Thoracic aorta (tissue), 2 donors: ENCODE measurements at places on chromosomes 1 and 21.

DNA sequence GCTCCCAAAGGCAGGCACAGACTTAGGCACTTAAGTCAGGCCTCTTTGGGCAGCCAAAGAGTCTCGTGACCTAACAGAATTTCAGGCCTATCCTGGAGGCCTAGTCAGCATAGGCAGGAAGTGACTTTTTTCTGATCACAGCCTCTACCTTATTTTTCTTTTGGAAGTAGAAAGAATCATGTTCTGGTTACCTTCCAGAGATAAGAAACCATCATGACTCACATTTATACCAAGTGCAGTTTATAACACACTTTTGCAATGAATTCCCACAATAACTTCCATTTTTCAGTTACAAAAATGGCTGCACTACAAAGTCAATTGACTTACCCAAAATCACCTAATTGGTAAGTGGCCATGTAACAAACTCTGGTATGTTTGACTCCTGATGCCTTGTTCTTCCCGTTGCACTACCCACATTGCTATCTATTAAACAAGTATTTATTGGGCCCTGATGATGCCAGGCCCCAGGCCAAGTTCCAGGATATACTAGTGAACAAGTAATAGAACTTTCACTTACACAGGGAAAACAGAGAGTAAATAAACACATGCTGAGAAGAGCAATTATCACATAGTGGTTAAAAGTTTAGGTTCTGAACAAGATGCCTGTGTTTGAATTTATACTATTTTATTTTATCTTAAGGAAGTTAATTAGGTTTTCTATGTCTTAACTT, 74.3 kb downstream of the SH3GLB1 start:
- DNase-seq, result no peak

GRCh38 chr1:92826792-92827191, 5.0 kb upstream of the RPL5 start:
- DNase-seq, result no peak

DNA sequence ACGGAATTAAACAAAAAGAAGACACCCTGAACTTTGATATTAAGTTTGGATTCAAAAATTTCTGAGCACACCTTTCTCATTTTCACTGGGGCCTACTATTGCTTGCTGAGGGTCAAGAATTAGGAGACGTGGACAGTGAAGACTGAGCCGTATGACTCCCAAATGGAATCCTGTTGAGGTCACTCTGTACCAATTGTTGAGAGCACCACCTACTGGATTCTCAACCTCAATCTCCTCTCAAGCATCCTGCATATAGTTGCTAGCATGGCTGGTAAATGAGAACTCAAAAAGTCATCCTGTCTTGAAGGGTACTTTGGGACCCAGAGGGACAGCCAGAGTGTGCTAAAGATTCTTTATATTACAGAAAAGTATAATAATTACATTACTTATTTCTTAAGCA, 20.2 kb upstream of the MTR start:
- no peak for DNase-seq

DNA sequence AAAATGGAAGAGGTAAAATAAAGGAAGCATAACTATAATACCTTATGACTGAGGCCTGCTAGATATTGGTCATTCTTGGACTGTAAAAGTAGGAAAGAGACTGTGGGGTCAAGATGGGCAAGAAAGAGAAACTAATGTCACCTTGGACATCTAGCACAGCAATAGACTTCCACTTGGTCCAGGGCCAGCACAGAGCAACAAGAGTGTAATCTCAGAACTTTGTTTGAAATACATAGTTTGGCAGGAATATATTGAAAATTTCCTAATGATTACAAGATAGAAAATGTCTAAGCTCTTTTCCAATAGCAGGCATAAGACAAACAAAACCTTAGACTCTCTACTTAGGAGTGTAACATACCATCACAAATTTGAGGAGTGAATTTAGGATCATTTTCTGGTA, 4.6 kb downstream of the LRRC8C start:
- no peak for DNase-seq

DNA sequence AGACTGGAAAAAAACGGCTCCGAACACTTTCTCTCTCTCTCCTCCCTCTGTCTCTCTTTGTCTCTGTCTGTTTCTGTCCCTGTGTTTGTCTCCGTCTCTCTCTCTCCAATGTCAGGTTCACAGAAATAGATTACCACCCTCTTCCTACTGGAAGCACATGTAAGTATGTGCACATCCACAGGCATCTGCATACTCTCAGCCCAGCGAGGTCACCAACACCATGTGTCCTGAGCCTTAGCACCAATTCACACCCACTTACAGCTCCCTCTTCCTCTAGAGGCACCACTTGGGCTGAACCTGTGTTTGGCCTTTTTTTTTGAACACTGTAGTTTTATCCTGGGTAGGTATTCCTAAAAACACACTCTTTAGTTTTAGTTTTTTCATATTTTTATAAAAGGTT, 130.5 kb downstream of the ETS2 start:
- DNase-seq, result no peak

DNA sequence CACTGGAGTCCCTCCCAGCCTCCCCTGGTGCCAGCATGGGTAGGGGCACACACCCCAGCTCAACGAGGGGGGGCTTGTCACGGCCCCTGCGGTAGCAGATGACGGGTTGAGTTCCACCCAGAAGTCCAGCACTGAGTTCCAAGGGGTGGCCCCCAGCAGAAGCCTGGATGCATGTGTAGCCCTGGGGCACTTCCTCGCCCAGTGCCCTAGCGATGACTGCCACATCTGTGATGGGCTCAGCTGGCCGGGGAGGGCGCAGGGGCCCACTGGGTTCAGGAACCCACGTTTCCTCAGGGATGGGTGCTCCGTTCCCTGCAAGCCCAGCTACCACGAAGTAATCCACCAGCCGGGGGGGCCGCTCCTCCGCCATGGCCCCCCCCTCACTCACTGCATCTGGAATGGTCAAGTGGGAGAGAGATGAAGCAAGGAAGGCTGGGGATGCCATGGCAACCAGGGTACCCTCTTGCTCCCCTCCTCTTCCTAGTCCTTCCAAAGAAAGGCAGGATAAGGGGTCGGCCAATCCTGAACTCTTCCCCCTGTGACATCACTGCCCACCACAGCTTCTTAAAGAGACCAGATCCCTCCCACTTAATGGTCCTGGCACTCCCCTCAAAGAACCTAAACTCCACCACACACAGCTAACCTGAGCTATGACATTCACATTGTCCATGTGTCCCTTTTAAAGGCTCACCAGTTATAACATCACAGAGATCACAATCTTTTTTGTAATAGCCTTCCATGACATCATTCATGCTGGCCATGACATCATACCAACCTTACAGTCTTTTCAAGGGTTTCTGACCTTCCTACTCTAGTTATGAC, 2.3 kb downstream of the DENND4B start:
- DNase-seq, result no peak

DNA sequence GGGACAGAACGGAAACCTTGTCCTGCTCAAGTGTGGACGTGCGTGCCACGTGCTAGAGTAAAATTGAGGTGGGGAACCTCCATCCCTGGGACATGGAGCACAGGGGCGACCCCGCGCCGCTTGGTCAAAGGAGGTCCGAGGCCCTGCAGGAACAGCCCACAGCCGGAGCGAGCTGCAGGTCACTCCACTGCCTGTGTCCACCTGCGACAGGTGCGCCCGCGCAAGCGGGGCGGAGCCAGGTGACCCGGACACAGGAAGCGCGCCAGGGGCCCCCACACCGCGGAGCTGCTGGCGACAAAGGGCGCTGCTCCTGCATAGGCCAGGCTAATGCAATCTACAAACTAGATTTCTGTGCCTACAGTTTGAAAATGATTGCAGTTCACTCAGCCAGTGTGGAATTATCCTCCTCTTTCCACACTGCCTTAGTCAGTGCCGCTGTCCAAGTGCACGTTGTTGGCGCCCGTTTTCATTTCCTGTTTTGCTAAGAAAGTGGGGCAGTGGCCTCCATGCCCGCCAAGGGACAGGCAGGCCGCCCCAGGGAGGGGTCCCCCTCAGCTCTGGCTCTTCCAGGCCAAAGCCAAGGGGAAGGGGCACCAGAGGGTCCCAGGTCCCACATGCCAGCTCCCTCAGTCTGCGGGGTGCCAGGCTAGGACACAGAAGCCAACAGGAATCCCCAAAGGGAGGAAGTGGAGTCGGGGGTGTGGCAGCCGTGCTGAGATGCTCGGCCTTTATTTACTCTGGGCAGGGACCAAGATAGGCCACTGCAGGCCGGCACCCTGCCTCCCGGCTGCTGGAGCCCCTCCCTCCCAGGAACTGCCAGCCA, 4.3 kb upstream of the NADK start:
- peak; percentile 41 for DNase-seq

GRCh38 chr1:33970148-33970825, 106.4 kb downstream of the HMGB4 start:
- no peak for DNase-seq

- DNase-seq, result no peak
Observed at GRCh38 chr1:44511363-44511762, 106.3 kb downstream of the RNF220 start.

- no peak for DNase-seq
Observed at GRCh38 chr21:15742052-15742670, 12.4 kb downstream of the USP25 start.

DNA sequence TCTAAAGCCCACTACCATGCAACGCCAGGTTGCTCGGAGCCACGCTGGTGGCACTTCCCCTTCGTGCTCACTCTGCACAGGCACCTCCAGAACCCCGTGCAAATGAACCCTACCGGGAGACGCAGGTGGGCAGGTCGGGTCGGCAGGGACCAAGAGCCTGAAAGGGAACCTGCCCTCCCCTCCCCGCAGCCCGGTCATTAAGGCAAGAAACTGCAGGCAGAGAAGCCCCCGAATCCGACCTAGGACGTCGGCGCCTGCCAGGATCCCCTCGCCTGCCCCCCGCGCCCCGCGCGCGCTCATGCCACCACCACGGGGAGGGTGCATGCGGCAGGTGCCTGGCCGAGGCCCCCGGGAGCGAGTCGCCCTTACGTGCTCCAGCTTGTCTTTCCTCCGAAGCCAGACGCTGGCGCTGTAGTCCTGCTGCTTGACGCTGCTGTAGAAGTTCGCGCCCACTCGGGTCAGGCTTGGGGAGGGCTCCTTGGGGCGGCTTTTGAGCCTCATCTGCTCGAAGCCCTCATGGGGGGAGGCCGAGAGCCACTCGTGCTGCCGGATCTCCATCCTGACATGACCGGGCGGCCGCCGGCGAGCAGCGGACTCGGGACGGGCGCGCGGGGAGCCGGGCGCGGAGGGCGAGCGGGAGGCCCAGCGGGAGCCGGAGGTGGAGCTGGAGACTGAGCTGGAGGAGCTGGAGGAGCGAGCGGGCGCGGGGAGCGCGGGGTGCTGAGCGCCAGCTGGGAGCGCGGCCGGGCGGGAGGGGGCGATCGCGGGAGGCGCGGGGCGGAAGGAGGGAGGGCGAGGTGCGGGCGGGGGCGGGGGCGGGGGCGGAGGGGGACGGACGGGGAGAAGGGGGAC, 552 bp downstream of the PLD5 start:
- DNase-seq, result no peak

DNA sequence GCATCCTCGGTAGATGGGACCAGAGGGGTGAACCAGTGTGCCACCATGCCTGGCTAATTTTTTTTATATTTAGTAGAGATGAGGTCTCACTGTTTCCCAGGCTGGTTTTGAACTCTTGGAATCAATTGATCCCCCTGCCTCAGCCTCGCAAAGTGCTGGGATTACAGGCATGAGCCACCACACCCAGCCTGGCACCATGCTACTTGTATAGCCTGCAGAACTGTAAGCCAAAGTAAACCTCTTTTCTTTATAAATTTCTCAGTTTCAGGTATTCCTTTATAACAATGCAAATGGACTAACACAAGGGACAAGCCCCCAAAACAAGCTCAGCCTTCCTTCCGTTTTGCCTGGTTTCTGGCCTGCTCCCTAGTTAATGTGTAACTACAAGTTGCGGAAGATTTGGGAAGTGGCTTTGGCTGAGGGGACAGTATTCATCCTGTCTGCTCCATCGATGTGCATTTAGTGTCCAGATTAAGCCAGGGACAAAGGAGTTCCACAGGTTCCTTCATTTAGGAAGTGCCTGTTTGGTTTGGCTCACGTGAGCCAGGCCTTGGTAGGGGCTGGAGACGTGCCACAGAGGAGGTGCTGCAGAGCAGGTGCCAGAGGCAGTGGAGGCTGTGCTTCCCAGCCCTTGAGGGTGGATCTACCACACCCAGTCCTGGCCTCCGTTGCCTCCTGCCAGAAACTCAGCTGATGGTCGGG, 4.4 kb downstream of the AVPR1B start:
- no peak for DNase-seq

DNA sequence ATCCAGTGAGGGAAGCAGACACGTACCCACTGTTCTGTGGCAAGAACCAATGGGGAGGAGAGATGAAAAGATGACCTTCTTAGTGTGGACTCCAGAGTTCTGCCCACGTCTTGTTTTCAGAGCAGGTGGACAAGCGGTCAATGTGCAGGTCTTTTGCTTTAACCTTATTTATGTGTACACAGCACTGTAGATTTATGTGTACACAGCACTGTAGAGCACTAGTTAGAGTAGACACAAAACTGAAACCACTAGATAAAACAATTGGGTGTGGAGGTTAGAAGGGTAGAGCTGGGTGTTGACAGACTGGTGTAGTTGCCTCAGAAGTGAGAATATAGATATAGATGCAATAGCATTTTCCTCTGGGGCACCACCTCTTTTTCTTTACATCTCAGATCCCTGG, 150.0 kb downstream of the MAGI3 start:
- no peak for DNase-seq

DNA sequence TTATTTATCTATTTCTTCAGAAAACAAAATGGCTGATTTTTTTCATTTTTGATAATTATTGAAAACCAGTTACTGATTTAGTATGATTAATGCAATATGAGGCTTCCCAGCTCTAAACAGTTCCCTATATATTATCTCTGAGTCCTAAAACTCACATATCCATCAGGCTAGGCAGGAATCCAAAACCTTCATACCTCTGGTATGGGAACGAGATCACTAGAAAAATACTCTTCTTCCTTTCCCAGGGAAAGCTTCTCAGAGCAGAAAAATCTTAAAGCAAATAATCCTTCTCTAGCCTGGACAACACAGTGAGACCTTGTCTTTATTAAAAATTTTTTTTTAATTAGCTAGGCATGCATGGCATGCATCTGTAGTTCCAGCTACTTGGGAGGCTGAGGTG, 42.5 kb downstream of the KDM5B start:
- no peak for DNase-seq

DNA sequence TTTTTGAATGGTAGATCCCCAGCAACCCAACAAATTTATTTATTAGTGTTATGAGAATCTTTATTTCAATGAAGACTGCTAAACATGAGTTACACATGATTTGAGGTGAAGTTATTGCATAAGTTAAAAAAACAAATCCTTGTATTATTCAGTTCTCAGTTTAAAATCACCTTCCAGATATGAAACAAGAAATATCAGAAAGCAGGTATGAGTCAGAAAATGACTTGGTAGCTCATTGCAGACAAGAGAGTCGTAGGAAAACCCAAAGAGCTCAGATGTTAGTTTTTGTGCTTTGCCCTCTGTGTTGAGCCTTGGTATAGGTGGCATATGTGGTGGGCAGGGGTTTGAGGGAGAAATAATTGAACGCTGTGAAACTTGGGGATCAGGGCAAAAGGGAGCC, 339.4 kb downstream of the BRINP3 start:
- no peak for DNase-seq

GRCh38 chr21:44618504-44618903, 6.6 kb downstream of the KRTAP10-8 start:
- no peak for DNase-seq

GRCh38 chr1:19209439-19209989, 552 bp downstream of the UBR4 start:
- DNase-seq, result no peak

- no peak for DNase-seq
Observed at GRCh38 chr1:219798283-219799030, 129.9 kb downstream of the SLC30A10 start.

GRCh38 chr1:193537266-193538002, 351.0 kb upstream of the B3GALT2 start:
- DNase-seq, result no peak

GRCh38 chr1:80385650-80386049, 1379.1 kb upstream of the ADGRL4 start:
- DNase-seq, result no peak
